ENCODE measurements at places on chromosomes 7 and 10.

DNA sequence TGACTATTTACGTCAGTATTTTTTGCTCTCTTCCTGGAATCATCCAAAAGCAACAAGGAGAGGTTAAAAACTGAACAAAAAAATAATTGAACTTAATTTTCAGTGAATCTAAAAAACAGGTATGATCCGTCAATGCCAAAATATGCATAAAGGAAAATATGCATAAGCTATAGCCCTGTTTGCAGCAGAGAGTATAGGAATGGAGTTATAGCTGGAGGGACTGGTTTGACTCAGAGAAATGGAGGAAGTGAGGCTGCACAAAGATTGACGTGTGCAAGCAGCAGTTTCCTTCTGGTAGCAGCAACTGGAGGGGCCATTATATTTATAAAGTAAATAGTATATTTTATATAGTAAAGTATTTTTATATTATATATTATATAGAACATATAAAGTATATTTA is 37.1 kb downstream of the GNG11 start:
- DNase-seq: no peak

DNA sequence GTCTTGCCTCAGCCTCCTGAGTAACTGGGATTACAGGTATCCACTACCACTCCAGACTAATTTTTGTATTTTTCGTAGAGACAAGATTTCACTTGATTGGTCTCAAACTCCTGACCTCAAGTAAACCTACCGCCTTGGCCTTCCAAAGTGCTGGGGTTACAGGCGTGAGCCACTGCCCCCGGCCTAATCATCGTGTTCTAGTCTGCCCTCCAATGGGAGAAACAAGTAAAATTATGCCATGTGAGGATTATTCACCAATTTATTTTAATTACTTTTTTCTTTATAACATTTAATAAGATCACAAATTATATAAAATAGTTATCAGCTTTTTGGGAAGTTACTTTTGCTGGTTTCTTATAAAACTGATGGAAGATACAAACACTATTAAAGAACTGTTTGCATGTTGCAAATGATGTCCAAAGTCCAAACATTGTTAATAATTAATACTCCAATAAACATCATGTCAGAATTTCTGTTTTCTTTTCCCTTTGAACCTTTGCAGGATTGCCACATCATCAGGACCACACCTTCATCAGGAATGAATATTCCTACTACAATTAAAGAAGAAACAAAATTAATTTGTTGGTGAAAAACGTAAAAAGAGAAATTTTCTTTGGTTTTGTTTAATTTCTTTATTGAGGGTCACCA is 786 bp upstream of the AKR1C4 start:
- DNase-seq: no peak

DNA sequence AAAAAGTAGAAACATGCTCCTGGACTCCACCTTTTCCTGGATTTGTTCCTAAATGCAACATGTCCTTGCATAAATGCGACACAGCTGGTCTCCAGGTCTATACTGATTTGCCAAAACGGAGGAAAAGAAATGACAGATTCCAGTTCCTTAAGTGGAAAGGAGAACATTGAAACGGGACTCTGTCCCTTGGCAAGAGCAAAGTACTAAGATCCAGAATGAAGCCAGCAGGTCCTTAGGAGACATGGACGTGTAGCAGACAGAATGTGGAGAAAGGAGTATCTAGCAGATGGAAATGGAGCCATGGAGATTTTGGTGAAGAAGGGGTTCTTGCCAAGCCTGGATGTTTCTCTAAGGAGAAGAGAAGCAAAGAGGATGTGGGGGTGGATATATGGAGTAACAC is 16.2 kb downstream of the PIP start:
- DNase-seq: no peak

- no peak for DNase-seq
These were observed 183.3 kb downstream of the STK31 start for GRCh38 chr7:23893176-23893941.

GRCh38 chr7:11506417-11506816 is 325.6 kb downstream of the THSD7A start:
- no peak for DNase-seq

- no peak for DNase-seq
These were observed 59.5 kb upstream of the PDLIM1 start for GRCh38 chr10:95350219-95350829.

DNA sequence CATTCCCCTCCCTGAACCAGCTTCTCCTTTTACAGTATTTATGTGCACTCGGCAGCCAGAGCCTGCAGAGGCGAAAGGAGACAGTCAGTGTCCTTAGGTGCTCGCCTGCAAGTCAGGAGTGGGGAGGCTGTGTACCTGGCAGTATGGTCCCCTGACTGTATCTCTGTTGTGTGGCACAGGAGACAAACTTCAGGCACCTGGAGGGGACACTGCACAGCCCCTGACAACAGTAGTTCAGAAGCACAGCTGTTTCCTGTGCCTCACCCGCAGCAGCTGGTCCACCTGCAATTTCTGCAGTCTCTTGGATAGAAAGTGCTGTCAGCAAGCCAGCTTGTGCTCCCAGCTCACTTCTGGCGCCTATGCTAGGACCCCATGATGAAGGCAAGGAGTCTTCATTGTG is 73.4 kb upstream of the LAMB4 start:
- DNase-seq: no peak

DNA sequence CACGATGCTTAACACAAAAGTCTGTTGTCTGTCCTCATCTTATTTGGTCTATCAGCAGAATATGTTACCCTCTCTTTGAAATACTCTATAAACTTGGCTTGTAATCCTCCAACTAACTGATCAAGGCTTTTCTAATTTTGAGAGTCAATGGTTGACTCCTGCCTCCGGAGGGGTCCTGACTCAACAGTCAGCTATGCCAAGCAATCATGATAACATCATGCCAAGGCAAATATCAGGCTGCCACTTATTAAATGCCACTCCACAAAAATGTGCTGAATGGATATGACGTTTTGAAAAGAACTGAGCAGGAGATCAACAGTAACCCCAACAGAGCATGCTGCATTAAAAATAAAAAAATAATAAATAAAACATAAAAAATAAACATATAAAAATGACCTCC is 116.1 kb downstream of the PARD3 start:
- no peak for DNase-seq

DNA sequence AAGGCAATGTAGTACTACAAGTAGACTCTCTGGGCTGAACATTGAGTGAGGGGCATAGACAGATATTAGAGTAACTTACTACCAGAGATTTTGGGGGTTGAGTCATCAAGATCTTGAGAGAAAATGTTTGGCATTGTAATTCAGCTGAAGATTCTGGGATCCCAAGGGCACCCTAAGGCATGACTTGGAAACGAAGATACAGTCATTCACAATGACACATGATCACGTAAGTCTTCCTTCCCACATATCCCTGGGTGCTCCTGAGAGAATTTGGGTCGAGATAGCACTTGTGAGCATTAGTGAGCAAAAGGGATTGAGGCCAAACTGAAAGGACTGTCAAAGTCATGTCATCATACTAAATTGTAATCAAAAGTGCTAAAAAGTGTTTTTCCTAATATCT is 192.5 kb upstream of the PCLO start:
- DNase-seq: no peak

- no peak for DNase-seq
These were observed 6.8 kb upstream of the KIAA1217 start for GRCh38 chr10:24202181-24202570.

- no peak for DNase-seq
These were observed 103.4 kb downstream of the SDK1 start for GRCh38 chr7:3404501-3404900.

- no peak for DNase-seq
These were observed 17.3 kb downstream of the SLC25A13 start for GRCh38 chr7:96304573-96304972.

- no peak for DNase-seq
These were observed 199.5 kb downstream of the SKAP2 start for GRCh38 chr7:26664735-26665416.

DNA sequence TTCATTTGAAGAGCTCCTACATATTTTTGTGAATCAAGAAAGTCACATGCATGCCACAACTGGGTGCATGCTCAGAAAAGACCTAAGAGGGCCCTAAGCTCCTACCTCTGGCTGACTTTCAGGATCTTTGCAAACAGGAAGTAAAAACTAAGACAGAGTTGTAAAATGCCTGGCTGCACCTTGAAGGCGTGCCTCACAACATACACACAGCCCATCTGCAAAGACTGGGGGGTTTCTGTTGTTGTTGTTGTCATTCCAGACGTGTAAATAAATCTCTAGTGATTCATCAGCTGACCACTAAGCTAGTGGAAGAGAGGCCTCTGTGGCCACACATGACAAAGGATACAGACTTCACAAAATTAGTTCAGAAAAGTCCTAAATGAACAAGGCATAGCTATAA is 31.8 kb downstream of the SMURF1 start:
- no peak for DNase-seq

- DNase-seq: no peak
These were observed 60.2 kb downstream of the MKI67 start for GRCh38 chr10:128065881-128066534.

GRCh38 chr10:124299696-124300095 is 119.0 kb downstream of the OAT start:
- DNase-seq: no peak

- DNase-seq: no peak
These were observed 81.1 kb downstream of the SVIL start for GRCh38 chr10:29553544-29554250.

DNA sequence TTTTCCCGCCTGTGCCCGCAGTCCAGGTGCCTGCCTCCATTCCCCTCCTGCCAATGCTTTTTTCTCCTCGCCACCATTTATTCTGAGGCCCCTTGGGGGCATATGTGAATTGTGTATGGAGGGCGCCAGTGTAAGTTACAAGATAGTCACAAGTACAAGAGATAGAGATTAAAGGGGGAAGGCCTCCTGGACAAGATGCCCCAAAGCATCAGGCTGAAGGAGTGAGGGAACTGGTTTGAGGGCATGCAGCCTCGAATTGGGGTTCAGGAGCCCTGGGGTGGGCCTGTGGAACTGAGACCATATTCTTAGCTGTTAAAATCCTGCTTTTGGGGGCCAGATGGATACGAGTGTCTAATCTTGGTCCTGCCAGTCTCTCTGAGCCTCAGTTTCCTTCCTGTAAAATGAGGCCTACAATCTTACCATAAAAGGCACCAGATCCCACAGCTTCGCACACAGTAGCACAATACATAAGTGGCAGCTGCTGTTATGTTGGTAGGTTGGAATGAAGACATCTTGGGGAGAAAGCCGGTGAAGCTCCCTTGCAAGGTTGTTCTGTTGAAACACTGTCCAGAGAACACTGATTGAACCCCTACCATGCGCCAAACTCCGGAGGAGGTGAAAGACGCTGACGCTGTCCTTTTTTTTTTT is 545 bp upstream of the COMTD1 start:
- no peak for DNase-seq

DNA sequence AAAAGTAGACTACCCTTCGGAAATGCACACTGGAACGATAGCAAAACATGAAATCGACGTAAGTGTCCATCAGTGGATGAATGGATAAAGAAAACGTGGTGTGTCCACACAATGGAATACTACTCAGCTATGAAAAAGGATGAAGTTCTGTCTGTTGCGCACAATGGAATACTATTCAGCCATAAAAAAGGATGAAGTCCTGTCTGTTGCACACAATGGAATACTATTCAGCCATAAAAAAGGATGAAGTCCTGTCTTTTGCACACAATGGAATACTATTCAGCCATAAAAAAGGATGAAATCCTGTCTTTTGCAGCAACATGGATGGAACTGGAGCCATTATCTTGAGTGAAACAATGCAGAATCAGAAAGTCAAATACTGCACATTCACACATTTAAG is 591.8 kb downstream of the PTPRN2 start:
- no peak for DNase-seq

- DNase-seq: no peak
These were observed 65.0 kb downstream of the RBM33 start for GRCh38 chr7:155709453-155709852.

GRCh38 chr10:48658243-48658974 is 26.3 kb upstream of the WDFY4 start:
- DNase-seq: peak; percentile 48

- DNase-seq: peak; percentile 21
These were observed 32.4 kb upstream of the MTPN start for GRCh38 chr7:136009488-136010079.

DNA sequence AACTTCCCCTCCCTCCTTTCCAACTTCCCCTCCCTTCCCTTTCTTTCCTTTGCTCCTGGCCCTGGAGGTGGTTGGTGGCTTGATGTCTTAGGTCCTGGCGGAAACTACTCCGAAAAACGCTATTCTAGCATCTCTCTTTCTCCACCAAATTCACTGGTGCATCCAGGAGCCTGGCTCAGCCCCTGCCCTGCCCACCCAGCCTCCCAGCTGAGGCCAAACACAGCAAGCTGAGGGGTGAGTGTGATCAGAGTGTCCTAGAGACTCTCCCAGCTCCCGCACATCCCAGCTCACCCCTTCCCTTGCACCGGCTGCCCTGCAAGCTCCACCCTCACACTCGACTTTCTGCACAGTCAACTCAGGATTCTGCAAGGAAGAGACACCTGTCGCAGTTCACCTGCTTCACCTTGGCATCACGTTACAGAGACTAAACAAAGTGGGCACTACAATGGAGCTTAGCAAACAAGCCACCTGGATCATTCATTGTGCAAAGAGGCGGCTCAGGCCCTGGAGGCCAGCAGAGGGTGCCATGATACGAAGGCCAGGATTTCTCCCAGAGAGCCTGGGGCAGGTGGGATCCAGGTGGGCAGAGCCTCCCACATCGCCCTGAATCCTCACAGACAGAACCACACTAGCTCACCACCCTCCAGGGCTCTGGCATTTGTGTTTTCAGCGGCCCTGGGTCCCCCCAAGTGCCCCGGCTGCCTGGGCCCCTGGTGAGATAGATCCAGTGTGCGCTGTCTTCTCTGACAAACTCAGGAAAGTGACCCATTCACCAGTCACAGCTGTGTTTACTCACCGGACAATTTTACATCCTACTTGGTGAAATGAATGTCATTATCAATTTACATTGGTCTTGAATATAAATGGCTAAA is 169.6 kb downstream of the TCERG1L start:
- DNase-seq: no peak

DNA sequence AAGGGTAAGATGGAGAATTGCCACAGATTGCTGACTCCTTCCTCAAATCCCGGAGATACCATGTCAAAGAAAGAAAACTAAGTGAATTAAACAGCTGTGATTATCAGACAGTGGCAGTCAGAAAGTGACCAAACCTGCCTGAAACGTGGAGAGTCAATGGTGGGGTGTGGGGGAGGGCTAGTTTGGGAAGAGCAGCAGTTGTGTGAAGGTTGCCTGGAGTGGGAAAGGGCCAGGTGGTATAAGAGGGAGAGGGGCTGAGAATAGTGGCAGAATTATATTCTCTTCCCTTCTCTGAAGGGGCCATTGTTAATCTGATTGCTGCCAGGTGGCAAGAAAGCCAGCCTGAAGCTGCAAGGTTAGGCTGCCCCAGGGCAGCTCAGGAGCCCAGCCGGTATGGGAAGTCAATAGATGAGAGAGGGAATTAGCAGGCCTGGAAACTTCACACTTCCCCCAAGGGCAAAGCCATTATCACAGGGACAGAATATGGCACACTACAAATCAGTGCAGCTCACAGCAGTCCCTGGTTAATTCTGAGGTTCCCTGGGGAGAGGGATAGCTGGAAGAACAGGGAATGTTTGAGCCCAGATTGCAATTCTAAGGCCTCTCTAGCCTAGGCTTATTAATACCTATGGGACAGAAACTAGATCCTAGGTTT is 83.9 kb upstream of the ITGB1 start:
- no peak for DNase-seq

Data from caudate nucleus (tissue), 63 donors.